SJSA1 (cell line): ENCODE measurements at places on chromosomes 1 and 21. TPM values are rescaled to one million over a fixed set of nuclear protein-coding genes. Genes with fewer than 3 reads are reported as not detected.

Gene SPRR1A
- not detected in 2 replicates for total RNA-seq

Gene PCAT6
- not detected in 2 replicates for total RNA-seq

Gene ERO1B
- 3.1 and 4.4 TPM in 2 replicates for total RNA-seq

DNA sequence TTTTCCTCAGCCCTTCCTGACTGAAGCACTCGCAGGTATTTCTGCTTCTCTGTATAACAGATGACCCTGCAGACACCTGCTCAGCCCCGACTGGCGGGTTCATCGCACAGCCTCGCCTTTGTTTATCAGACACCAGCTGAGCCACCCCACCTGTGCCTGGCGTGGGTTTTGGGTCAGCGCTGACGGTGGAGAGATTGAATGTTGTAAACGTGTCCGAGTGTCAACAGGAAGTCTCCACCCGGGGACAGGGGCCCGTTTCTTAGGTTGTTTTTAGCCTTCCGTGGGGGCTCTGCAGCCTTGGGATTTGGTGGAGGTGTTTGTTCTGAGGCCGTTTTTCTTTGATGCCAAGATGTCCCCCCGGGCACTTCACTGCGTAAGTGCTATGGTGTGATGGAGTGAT is 60.1 kb downstream of the COL18A1 start:
- DNase-seq = no peak

- DNase-seq = no peak
These were observed 53.2 kb downstream of the PTPRU start for GRCh38 chr1:29289493-29289892.

DNA sequence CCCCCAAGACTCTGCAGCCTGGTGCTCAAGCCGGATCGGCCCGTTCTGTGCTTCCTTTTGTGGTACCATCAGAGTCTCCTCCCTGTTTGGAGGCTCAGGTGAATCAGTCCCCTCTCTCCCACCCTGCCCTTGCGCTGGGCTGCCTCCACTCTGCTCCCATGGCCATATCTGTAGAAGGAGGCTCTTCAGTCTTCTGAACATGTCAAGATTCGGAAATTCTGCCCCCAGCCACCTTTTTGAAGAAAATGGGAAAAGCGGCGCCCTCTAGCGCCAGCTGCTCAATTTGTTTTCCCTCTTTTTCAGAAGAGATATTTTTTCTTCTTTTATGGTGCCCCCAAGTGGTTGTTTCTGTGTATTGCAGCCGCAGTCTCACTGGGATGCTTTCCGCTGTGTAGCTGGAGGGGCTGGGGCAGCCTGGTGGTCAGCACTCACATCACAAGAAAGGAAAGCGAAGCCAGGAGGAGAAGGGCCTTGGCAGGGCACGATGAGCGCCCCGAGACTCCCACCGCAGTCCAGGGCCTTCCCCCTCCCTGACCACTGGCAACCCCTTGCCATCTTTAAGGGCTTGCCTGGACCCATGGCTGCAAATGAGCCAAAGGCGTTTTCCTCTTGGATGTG is 58.4 kb upstream of the CACNA1E start:
- DNase-seq = peak; percentile 75

GRCh38 chr1:203180611-203181330 is 5.1 kb upstream of the MYBPH start:
- no peak for DNase-seq

- DNase-seq = no peak
These were observed 2.1 kb downstream of the TAF12 start for GRCh38 chr1:28640766-28641165.
